Neural progenitor cell (in vitro differentiated cells): ENCODE measurements at places on chromosomes 11 and 22.

DNA sequence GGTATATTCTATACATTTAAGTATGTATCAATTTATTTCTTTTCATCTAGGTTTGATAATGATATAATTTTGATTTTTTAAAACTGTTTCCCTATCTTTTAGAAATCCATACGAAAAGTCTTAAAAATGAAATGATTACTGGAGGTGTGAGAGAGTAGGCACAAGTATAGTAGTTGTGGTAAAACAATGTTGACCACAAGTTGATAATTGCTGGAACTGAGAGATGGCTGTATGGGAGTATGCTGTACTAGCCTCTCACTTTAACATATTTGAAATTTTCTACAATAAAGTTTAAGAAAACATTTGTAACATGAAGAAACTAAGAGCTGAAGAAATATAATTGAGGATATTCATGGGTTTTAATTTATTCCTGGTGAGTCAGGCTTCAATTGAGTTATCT lies 30.0 kb downstream of the FSHB start:
- no peak for DNase-seq

DNA sequence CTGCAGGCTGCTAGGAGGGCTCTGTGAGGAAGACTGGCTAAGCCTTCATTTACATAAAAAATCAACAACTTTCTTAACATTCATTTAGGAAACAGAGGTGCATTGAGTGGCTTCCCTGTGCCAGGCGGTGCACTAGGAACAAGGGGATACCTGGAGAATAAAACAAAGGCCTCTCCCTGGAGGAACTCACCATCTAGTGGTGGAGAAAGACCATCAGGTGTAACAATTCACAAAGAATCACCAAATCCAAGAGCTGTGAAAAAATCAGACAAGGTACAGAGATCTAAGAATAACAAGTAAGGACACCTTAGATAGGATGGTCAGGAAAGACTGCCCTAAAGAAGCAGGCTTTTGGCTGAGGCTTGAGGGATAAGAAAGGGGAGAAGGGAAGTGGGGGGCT lies 40.3 kb downstream of the CSNK2A3 start:
- no peak for DNase-seq

DNA sequence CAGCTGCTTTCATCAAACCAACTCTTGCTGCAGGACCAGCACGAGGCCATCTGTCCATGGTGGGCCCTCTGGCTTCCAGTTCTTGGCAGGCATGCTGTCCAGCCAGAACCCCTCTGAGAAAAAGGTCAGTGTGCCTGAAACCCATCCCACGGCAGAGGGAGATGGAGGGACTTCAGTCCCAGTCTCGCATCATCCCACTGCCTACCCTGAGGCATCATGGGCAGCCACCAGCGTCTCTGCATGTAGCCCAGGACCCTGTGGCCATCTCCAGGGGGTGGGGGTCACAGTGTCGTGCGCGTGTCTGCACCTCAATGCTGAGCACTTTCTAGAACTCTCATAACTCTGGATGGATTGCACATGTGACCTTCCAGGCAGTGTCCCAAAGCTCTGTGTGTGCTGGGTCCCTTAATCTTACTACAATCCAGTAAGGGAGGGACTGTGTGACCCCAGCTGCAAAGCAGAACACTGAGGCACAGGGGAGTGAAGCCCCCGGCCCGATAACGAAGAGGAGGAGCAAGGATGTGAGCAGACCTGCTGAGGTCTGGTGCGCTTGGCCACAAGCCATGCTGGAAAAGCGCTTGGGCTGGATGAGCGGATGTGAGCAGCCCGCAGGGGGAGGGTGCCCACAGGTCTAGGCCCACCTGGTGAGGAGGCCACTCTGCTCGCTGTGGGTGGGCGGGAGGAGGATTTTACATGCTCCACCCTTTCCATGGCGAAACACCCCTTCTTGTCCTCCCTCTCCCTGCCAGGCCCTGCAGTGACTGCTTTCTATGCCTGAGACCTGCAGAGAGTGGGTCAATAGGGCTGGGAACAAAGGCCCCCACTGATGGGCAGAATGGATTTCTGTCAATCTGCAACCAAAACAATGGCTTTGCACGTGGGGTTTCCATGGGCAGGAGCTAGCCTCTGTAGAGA lies 1401.0 kb downstream of the BRD1 start:
- DNase-seq: peak; percentile 27

DNA sequence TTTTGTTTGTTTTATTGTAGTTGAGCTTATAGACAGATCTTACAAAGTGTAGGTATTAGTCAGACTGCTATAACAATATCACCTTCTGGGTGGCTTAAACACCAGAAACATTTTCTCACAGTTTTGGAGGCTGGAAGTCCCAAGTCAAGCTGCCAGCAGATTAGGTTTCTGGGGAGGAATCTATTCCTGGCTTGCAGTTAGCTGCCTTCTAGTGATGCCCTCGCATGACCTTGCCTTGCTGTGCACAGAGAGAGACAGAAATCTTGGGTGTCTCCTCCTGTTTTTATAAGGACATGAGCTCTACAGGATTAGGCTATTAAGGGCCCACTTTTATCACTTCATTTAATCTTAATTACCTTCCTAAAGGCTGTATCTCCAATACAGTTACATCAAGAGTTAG lies 1635.2 kb downstream of the FAM181B start:
- no peak for DNase-seq

DNA sequence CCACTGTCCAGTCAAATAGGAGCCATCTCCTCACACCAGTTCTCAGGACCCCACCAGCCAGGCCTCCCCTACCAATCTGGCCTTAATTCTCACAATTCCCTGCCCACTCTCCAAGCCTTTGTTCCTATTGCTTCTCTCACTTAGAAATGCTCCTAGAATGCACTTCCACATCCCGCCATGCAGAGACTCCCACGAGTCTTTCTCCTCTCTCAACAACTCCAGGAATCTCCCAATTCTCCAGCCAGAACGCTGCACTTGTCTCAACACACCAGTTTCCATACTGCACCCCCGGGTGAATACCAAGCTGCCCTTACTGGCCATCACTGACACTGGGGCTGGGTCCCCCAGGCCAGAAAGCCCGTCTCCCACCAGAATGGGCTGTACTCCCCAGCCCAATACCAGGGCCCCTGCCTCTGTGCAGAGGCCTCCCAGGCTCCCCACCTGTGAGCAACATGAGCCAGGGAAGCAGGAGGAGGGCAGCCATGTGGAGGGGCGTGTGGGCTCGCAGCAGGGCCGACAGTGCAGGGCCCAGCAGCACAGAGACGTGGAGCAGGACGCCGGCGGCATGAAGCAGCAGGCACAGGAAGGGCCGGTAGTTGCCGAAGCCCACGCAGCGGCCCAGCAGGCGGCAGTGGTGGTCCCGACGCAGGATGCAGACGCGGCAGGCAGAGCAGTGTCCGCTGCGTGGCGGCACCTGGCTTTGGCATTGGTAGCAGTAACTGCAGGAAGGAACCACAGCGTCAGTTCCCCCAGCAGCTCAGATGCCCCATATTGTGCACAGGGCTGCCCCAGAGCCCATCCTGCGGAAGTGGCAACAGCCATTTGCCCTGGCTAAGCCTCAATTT lies 2.4 kb downstream of the ZDHHC24 start:
- peak; percentile 52 for DNase-seq
